ENCODE measurements at places on chromosomes 13 and 19.

GRCh38 chr19:50155520-50156109, 7.5 kb downstream of the IZUMO2 start:
- no peak for DNase-seq

DNA sequence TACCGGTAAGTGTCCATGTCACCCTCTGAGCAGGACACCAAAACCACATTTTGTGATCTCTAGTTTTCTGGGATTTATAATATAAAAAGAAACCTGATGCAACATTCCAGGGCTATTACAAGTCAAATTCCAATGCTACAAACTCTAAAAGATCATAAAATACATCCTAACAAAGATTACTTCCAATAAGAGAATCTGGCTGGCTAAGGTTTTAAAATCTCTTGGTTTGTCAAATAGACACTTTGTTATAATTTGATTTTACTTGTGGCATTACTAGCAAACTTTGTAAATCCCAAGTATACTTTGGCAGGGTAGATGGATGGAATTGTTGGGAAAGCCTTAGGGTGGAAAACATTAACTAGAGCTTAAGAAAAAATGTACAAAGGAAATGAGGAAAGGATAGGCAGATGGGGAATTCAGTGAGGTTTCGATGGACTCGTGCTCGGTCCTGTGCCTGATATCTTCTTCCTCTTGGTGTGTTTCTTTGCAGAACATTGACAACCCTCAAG, 74.0 kb upstream of the POMP start:
- DNase-seq, result peak; percentile 11

DNA sequence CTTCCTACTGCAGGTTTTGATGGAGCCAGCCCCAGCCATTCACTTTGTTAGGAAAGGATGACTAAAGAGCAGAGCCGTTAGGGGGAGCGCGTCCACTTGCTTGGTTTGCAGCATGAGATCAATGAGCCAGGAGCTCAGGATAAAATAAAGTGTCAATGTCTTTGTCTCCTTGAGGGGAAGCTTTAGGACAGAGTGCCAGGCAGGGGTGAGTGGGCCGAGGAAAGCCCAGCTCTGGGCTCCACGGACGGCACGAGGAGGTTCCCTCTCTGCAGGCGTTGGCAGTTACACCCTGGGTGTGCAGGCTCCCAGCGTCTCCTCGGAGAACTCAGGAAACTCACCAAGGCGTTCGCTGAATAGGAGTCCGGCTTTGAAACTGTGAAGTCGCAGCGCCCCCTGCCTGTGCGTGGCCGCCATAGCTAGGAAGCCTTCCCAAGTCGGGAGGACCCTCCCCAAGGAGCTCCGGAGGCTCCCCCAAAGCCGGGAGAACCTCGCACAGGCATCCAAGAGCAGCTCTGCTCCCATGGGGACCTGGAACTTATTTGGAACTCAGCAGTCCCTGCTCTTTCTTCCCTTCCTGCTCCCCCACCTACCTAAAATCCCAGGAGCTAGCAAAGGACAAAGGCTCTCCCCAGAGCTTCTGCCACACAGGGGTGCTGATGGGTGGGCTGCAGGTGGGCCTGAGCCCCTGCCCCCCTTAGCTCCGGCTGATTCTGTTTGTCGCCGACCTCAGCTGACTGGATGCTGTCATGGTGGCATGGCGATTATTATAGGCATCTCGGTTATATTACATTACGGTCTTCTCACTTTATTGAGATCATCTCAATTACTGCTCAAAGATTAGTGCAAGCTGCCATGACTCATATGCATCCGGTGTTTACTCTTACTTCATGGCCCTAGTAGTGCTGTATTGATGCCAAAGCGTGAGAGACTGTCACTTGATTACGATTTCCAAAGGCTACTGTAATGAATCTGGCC, 34.4 kb downstream of the GSX1 start:
- peak; percentile 67 for DNase-seq

DNA sequence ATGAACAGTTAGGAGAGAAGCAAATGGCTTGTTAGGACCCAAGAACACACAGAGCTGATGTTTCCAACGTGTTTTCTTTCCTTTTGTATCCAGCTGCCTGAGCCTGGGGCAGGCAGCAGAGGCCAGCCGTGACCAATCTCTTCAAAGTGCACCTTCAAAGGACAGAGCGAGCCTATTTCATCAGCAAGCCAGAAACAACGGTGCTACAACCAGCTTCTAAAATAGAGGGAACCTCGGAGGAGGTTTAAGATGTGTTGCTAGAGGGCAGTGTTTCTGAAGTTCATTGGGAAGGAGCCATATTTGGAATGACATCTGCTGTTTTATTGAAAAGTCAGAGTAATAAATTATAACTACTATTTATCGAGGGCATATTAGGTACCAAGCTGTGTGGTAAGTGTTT, 56.2 kb upstream of the RFC3 start:
- no peak for DNase-seq

GRCh38 chr19:18401580-18402112, 4.2 kb upstream of the LRRC25 start:
- no peak for DNase-seq

DNA sequence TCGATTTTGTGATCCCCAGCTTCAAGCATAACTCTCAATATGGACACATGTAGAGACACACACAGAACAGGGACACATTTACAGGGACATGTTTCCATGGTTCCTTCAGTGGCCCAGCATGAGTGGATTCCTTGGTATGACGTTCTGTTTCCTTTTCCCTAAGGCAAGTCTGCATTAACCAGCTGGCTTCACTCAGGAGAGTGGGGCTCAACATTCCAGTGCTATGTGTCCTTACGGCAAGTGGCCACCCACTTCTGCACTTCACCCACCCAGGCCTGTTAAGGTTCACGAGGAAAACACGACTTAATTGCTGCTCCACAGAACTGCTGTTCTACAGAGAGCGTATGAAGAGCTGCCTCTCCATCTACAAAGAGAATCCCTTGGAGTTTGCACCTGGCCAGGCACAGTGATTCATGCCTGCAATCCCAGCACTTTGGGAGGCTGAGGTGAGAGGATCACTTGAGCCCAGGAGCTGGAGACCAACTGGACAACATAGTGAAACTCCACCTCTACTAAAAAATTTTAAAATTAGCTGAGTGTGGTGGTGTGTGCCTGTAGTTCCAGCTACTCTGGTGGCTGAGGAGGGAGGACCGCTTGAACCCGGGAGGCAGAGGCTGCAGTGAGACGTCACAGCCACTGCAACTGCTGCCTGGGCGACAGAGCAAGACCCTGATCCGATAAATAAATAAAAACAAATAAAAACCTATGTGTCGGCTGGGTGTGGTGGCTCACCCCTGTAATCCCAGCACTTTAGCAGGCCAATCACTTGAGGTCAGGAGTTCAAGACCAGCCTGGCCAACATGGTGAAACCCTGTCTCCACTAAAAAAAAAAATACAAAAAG, 32.5 kb downstream of the BRD4 start:
- no peak for DNase-seq

- DNase-seq, result peak; percentile 19
Observed at GRCh38 chr13:42990291-42991232, 1.5 kb downstream of the EPSTI1 start.

DNA sequence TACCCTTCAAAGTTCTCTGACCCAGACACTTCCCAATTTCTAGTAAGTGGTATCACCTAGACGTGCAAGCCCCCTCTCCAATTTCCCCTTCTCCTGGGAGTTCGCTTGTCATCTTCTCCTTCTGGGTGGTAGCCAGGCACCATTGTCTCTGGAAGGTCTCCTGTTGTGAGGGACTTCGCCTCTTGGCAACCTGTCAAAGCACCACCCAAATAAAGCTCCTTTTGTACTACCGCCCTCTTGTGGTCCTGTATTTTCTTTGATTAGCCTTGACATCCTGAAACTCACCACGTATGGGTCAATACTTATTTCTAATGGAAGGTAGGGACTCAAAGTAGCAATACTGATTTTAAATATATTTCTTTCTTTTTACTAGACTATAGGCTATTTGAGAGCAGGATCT, 8.2 kb downstream of the GPC5 start:
- peak; percentile 6 for DNase-seq

GRCh38 chr13:75554981-75555380, 5.4 kb downstream of the UCHL3 start:
- DNase-seq, result no peak

- no peak for DNase-seq
Observed at GRCh38 chr13:58620176-58620575, 988.6 kb downstream of the PCDH17 start.

Measured in stromal cell of bone marrow (primary cell).